NAMALWA (cell line): ENCODE measurements at places on chromosomes 5 and 9.

- DNase-seq = no peak
Measured at GRCh38 chr9:127878001-127878651, 651 bp upstream of the AK1 start.

GRCh38 chr9:34612788-34613390 is 992 bp upstream of the RPP25L start:
- DNase-seq = peak; percentile 89

GRCh38 chr9:131031642-131032005 is 22.6 kb downstream of the LAMC3 start:
- DNase-seq = no peak

- DNase-seq = no peak
Measured at GRCh38 chr5:54098267-54098666, 212.1 kb downstream of the ARL15 start.

DNA sequence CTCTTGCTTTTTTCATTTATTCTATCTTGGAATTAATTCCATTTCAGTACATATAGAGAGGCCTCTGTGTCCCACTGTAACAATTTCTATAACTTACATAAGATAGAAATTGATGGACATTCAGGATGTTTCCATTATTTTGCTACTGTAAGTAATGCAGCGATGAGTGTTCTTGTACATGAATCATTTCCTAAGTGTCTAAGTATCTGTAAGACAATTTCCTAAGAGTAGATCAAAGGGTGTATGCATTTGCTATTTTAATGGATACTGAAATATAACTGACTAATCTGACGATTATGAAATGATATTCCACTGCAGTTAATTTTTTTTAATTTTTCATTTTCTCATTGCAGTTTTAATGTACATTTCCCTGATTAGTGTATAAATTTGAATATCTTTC is 23.0 kb upstream of the RBM22 start:
- no peak for DNase-seq
